ENCODE measurements at places on chromosomes 16 and 17.

GRCh38 chr17:81050645-81051625 is 16.0 kb downstream of the BAIAP2 start:
- no peak for DNase-seq

- no peak for DNase-seq
Measured at GRCh38 chr17:19991252-19991885, 13.7 kb upstream of the AKAP10 start.

DNA sequence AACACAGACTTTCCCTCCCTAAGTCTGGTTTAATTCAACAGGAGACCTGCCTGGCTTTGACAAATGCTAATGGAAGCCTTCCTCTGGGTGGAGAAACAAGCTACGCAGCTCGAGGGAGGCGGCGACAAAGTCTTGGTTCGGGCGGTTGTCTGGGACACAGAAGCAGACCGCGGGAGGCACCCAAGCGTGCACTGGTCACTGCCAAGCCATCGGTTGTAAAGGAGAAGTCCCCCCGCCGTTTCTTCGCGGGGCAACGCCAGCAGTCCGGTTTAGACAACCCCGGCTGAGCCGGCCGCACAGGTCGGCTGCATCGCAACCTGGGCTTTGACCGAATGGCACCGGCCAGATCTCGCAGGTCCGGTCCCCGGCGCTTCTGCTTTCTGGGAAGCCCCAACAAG is 586 bp downstream of the GLYR1 start:
- DNase-seq: no peak

DNA sequence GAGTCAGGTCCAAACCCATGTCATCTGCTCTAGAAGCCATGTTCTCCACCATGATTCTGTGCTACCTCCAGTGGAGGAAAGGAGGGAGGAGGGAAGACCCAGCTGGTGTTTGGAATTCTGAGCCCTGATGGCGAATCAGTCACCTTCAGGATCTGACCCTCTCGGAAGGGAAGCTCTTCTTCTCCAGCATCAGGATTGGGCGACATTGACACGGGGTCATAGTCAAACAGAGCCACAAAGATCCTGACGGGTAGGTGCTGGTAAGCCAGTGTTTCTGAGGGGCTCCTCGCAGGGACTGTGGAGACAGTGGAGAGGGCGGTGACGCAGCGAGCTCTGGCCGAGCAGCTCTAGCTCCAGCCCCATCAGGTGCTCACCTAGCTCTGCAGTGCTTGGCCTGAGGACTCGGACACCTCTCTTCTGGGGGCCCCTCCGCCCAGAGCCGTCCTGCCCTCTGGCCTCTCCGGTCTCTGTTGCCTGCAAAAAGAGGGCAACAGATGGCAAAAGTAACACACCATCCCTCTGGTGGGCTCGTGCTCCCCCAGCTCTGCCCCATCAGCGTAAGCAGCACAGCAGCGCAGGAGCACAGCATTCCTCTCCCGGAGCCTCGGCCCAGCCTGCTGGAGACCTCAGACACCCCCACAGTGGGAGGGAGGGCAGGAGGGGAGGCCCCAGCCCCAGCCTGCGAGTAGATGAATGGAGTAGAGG is 21.0 kb downstream of the TSPOAP1 start:
- DNase-seq: no peak

DNA sequence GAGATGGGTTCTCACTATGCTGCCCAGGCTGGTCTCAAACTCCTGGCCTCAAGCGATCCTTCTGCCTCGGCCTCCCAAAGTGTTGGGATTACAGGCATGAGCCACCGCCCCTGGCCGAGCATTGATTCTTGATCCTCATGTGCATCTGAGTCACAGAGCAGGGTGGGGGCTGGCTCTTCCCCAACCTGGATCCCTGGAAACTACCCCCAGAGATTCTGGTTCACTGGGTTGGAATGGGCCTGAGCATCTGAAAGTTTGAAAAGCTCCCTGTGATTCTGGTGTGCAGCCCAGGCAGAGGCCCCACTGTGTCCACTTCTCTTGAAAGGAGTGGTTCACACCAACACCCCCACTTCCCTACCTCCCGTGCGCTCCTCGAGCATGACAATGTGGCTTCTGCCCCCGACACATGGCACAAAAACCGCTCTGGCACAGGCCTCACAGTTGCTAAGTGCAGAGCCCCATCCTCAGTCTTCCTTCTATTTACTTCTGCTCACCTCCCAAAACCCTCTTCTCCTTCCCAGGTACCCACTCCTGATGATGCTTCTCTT is 4.6 kb downstream of the QPRT start:
- DNase-seq: no peak

DNA sequence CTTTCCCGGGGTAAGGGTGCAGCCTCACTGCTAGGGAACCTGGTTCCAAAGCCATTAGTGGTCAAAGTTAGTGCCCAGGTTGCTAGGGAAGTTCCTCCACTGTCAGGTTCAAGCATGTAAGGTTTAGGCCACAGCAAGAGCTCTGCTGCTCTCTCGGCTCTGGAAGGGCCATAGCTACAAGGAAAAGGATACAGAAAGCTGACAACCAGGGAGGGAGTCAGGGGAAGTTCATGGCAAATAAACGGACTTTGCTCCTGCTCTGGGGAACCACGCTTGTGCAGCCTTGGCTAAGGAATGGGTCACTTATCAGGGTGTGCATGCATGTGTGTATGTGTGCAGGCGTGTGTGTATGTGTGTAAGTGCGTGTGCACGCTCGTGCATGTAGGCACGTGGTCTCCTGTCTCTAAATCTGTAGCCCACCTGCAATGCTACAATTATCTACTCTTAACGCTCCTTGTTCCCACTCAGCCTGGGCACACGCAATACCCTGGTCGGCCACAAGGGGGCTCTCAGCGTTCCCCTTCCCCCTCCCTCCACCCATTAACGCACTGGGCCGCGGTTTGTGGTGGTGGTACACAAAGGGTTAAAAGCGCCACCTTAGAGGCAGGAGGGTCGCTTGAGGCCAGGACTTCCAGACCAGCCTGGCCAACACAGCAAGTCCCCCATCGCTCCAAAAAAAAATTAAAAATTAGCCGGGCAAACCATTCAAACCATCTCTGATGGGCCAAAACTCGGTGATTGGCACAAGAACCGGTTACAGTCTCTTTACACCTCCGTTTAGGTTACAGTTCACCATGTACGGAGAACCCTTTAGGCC is 48.4 kb upstream of the KDM8 start:
- peak; percentile 41 for DNase-seq

- DNase-seq: peak; percentile 53
Measured at GRCh38 chr17:82668631-82669099, 20.4 kb upstream of the WDR45B start.

- DNase-seq: no peak
Measured at GRCh38 chr16:73355981-73356380, 308.1 kb upstream of the ZFHX3 start.

GRCh38 chr16:24093049-24093448 is 163.1 kb upstream of the CACNG3 start:
- DNase-seq: no peak

GRCh38 chr16:75495076-75495674 is at the start of gene CHST6:
Gene CHST6, minus strand, starts transcription at chr16:75495441. Its CDS starts 15,613 bp downstream, at chr16:75479828.
- DNase-seq: peak; percentile 91

DNA sequence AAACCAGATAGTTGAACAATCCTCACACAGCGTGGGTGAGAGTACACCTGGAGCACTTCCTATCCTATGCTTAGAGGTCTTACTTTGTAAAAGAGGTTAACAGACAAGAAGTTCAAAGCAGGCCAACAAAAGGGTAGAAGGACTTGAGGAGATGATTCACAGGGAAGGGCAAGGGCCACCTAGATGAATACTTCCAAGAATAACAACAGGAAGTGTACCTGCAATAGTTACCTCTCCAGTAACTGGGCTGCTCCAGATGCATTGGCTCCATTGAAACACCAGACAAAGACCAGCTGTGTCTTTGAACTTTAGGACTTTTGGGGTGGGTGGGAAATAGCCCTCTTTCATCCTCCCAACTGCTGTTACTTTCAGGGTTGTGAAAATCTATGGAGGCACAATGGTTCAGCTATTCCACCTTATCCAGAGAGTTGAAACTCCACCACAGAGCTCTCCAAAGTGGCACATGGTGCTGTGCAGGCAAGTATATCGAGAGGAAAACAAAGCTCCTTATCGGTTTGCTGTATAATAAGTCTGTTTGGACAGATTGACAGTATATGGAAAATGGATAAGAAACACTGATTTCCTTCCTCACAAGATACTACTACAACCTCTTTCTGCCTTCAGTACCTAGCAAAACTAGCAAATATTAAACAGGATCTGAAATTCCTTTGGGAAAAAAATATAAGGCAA is 22.7 kb downstream of the RNF43 start:
- no peak for DNase-seq

DNA sequence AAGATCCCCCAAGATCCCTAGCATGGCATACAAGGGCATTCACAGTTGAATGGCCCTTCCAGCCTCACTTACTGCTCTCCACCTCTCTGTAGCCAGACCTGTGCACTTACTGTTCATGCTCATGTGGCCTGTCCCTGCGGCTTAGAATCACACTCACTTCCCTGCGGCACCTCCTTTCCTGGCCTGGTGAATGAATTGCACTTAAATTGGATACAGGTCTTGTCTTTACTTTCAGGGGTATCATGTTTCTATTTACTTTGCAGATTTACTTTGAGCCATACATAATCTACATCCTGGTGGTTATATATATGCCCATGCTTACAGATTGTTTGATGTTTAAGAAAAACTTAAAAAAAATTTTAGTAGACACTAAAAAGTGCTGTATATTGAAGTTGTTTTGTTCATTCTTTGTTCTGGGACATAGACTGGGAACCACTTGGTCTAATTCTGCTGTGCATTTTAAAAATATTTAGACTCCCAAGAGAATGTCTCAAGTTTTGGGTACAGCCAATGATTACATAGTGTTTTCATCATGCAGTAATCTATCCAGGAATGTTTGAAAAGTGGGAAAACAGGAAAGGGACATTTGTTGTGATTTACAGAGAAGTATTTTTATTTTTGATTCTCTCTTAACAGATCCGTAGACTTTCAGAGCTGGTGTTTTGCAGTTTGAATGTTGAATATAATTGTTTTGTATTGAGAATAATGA is 63.9 kb downstream of the NUP88 start:
- DNase-seq: no peak

- no peak for DNase-seq
Measured at GRCh38 chr16:23058576-23058975, 90.7 kb downstream of the USP31 start.

- DNase-seq: no peak
Measured at GRCh38 chr16:82899731-82900450, 273.1 kb downstream of the CDH13 start.

All from H1 (cell line).